Gastroesophageal sphincter (tissue), 4 donors: ENCODE measurements at places on chromosomes 5 and 9. TPM values are rescaled to one million over a fixed set of nuclear protein-coding genes. Genes with fewer than 3 reads are reported as not detected.

DNA sequence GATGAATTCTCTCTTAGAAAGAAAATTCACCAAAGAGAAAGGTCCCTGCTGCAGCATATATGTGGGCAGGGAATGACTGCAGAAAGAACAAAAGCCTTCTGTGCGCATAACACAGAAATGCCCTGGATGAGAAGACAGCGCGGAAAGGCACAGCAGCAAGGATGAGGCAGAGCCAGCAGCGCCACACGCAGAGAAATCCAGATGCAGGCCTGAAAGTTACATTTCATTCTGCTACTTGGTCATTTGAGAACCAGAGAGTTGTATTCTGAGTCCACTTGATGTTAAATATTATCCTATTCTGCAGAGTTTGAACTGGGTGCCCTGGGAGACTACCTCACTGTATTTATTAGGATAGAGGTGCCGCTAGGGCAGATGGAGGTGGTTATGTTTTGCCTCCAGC lies 68.5 kb downstream of the GLDC start:
- ATAC-seq, result no peak

DNA sequence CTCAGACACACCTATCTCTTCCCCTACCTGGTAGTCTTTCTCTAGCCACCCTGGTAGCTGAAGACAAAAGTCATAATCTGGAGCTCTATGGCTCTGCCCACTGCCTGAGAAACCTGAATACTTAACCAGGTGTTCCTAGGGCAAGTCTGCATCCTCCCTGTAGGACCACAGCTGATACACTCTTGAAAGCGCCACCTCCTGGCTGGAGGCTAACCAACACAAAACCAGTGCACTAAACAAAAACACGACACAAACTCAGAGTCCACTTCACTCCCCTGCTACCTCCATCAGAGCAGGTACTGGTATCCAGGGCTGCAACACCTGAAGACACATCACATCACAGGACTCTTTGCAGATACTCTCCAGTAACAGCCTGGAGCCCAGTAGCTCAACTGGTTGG lies 84.6 kb upstream of the ANXA1 start:
- ATAC-seq, result no peak

The EGFLAM gene
- 7.8 TPM for total RNA-seq

The SYK gene
- 6.0 TPM for total RNA-seq

DNA sequence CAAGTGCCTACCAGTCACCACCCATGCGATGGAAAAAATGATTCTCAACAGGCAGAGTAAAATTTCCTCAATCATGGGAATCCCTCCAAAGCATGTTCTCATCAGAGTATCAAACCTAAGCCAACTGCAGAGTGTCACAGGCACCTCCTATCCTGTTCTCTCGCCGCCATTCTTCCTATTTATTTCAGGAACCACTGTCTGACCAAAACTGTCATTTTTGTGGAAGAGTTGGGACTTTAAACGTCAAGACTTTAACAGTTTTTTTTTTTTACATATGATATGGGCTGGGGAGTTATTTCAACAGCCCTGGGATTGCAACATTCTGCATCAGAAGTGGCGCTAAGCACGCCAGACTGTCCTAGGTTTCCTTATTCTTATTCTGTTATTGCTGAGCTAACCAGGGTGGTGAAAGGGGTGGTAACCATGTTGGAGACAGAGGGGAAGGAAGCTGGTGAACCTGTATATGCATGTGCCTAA lies 29.5 kb downstream of the PFDN1 start:
- peak; percentile 69 for ATAC-seq

DNA sequence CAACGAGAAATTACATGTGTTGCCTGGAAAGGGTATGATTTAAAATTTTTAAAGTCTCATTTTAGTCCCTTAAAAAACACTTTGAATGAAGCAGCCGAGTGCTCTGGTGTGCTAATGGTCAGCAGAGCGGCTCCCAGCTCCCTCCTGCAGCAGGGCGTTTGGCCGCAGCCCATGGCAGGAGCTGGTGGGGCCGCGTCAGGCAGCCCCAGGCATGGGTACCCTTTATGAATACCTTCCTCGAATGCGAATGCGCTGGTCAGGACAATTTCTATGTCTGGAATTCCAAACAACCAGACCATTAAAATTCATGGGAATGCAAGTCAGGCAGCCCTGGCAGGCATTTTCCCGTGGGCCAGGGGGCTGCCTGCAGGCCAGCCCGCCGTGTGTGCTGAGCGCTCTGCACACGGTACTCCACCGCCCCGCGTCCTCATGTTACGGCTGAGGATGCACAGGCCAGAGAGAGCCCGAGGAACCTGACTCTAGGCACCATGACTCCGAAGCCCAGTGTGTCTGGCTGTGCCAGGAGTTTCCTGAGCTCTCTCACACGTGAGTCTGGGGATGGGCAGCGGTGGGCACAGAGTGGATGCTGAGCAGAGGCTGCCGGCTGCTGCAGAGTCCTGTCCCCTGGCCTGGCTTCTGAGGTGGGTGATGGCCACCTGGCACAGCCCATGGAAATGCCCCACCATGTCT lies 123.7 kb downstream of the WNK2 start:
- no peak for ATAC-seq

- no peak for ATAC-seq
Observed at GRCh38 chr9:115717711-115718173, 435.8 kb upstream of the PAPPA start.

GRCh38 chr9:95055334-95055850 lies 262.1 kb downstream of the FANCC start:
- ATAC-seq, result no peak

- no peak for ATAC-seq
Observed at GRCh38 chr5:75524071-75524470, 12.4 kb downstream of the POLK start.

DNA sequence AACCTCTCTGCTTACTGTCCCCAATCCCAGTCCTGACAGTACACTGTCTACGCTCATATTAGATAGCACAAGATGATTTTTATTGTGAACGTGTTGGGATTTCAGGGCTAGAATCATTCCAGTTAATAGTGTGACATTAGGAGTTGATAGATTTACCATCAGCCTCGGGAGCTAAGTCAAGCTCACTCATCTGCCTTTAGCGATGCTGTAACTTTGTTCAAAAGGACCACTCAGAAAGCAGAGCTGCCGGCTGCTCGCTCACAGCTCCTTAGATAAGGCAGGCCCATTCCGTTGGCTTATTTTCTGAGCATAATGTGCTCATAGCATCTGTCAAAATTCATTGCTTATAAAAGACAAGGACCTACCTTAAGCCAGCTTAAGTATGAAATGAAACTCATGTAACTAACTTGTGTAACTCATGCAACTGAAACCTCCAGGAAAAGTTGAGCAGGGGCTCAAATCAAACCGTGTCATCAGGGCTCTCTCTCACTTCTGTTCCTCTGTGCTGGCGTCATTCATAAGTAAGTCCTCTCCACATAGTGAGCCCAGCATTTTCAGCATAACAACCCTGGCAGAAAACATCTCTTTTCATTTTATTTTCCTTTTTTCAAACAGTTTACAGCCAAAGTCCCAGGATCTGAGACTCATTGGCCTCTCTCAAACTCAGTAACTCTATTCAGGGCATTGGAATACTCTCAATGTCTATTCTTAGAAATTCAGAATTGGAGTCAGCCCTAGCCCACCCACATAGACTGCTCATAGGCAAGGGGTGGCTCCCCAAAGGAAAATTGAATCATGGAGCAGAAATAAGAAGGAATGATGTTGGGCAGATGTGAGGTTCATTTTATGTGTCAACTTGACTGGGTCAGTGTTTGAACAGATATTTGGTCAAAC lies 208.8 kb downstream of the MAN2A1 start:
- no peak for ATAC-seq

GRCh38 chr9:73239570-73240265 lies 88.1 kb downstream of the ANXA1 start:
- ATAC-seq, result no peak

The SPINK6 gene
- not detected for total RNA-seq
